HCEC 1CT (cell line): ENCODE measurements at places on chromosomes 3 and 15.
A peak's percentile ranks its signal among the peaks of the same experiment; 100 is the strongest.

DNA sequence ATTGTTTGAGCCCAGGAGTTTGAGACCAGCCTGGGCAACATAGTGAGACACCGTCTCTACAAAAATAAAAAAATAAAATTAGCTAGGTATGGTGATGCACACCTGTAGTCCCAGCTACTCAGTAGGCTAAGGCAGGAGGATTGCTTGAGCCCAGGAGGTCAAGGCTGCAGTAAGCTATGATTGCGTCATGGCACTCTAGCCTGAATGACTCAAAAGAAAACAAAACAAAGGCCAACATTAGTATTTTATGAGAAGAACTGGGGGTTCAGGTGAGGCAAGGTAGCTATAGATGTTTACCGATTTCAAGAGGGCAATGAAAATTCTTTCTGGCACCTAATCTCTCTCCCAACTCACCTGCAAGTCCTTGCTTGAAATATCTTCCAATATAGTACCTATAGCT, 77.2 kb downstream of the GREM1 start:
- peak; percentile 18 for DNase-seq

GRCh38 chr15:88652456-88653199, 13.8 kb downstream of the ISG20 start:
- DNase-seq: no peak

DNA sequence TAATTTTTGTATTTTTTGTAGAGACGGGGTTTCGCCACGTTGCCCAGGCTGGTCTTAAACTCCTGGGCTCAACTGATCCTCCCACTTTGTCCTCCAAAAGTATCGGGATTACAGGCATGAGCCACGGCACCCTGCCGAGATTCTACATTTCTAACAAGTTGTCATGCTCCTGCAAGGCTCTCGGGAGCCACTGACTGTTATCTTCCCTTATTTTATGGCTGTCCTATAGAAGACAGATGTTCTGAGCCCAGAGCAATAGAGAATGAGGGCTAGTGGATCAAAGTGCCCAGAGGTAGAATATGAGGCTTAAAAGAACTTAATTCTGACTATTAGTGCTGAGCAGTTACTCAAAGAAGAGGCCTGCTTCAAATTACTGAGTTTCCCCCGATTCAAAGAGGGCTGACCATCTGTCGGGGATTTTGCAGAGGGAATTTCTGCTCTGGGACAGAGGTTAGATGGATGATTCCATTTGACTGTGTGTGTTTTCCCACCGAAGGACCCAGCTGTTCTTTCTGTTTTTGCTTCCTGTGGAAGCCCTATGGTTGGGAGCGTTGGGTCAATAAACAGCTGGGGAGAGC, 39.5 kb downstream of the ITPR1 start:
- DNase-seq: no peak

GRCh38 chr3:67016522-67017080, 18.5 kb downstream of the KBTBD8 start:
- DNase-seq: no peak
